Fibroblast of lung (primary cell): ENCODE measurements at places on chromosomes 12 and 14. TPM values are rescaled to one million over a fixed set of nuclear protein-coding genes. Genes with fewer than 3 reads are reported as not detected.

The FAM186B gene
- total RNA-seq, result 0.33 and 0.51 TPM in 2 replicates

The MGP gene
- 2.0 and 38.0 TPM in 2 replicates for total RNA-seq

The TMEM121 gene
- 5.1 and 8.0 TPM in 2 replicates for total RNA-seq

The GDF3 gene
- not detected in 2 replicates for total RNA-seq

The CYP27B1 gene
- total RNA-seq, result under 0.01 and 0.17 TPM in 2 replicates

The IL26 gene
- total RNA-seq, result 0.26 TPM in 1 of 2 replicates, not detected in the other

The RGS6 gene
- not detected in 2 replicates for total RNA-seq

The FAM181A gene
- total RNA-seq, result not detected in 2 replicates

The DTX1 gene
- total RNA-seq, result 0.26 TPM in 1 of 2 replicates, not detected in the other

The PIK3C2G gene
- total RNA-seq, result not detected in 2 replicates

The ISM2 gene
- not detected in 2 replicates for total RNA-seq

The ANKS1B gene
- total RNA-seq, result 0.51 and 0.83 TPM in 2 replicates

The TRPV4 gene
- total RNA-seq, result 0.51 and 0.66 TPM in 2 replicates

The EXOC3L4 gene
- 0.26 and 0.50 TPM in 2 replicates for total RNA-seq

The MMP14 gene
- 346 and 375 TPM in 2 replicates for total RNA-seq

The SPX gene
- total RNA-seq, result 0.50 and 1.3 TPM in 2 replicates

The CORO1C gene
- 202 and 288 TPM in 2 replicates for total RNA-seq

The TCL1A gene
- total RNA-seq, result not detected in 2 replicates

The IRF2BPL gene
- total RNA-seq, result 36.0 and 45.9 TPM in 2 replicates

The RNASE2 gene
- total RNA-seq, result not detected in 2 replicates

The CCDC175 gene
- total RNA-seq, result not detected in 2 replicates

The LRTM2 gene
- not detected in 2 replicates for total RNA-seq

The MARK3 gene
- 93.7 and 119 TPM in 2 replicates for total RNA-seq

The NINJ2 gene
- 0.66 and 1.3 TPM in 2 replicates for total RNA-seq

The CLEC4C gene
- not detected in 2 replicates for total RNA-seq

The ACTN1 gene
- total RNA-seq, result 178 and 254 TPM in 2 replicates

The FLRT2 gene
- 14.5 and 22.9 TPM in 2 replicates for total RNA-seq

The OR10A7 gene
- not detected in 2 replicates for total RNA-seq

The CARMIL3 gene
- total RNA-seq, result 0.17 and 0.26 TPM in 2 replicates

The KLRD1 gene
- total RNA-seq, result 0.17 and 0.26 TPM in 2 replicates

The CLMN gene
- 0.83 and 1.0 TPM in 2 replicates for total RNA-seq

The RARG gene
- 26.7 and 51.4 TPM in 2 replicates for total RNA-seq

The TMEM179 gene
- total RNA-seq, result under 0.01 TPM in 1 of 2 replicates, not detected in the other

The NANOG gene
- not detected in 2 replicates for total RNA-seq

The CINP gene
- total RNA-seq, result 41.6 and 42.8 TPM in 2 replicates

The HOXC6 gene
- total RNA-seq, result 0.17 and 0.51 TPM in 2 replicates

The OR10G2 gene
- total RNA-seq, result not detected in 2 replicates

The TPPP2 gene
- not detected in 2 replicates for total RNA-seq

The LUM gene
- 217 and 240 TPM in 2 replicates for total RNA-seq

The FZD10 gene
- under 0.01 TPM in 1 of 2 replicates, not detected in the other for total RNA-seq

The SCN8A gene
- total RNA-seq, result 12.8 and 27.2 TPM in 2 replicates

The HOXC12 gene
- total RNA-seq, result not detected in 2 replicates
